Posterior cingulate gyrus (tissue), 11 donors: ENCODE measurements at places on chromosomes 1 and 21.

GRCh38 chr1:96558635-96559034 is 162.9 kb upstream of the PTBP2 start:
- no peak for DNase-seq

GRCh38 chr1:167375949-167376348 is 142.4 kb downstream of the CD247 start:
- no peak for DNase-seq

DNA sequence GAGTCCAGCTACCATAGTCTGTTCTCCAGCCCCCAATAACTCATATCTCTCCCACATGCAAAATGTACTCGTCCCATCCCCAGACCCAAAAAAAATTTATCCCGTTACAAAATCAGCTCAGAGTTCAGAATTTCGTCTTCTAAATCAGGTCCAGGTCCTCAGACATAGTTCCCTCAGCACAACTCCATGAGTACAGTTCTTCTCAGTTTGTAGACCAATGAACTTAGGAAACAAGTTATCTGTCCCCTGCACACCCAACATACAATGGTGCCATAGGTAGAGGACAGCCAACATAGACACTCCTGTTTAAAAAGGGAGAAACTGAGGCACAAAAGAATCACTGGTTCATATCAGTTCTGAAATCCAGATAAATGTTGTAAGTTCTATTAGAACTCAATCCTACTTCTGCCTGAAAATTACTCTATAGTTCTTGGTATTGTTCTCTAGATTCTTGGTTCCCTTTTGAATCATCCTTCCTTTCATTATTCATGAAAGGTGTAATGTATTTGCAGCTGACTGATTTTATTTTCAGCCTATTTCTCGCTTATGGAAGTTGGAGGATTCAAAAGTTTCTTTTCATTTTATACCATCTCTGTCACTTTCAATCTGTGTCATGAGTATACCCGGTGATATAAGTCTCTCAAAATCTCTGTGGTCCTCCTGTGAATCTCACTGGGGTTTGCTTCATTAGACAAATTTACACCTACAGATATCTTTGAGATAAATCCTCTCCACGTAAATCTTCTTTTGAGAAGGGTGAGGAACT is 75.8 kb upstream of the TSPAN2 start:
- DNase-seq = no peak

- DNase-seq = no peak
Observed at GRCh38 chr1:64550510-64550909, 80.6 kb downstream of the CACHD1 start.

GRCh38 chr1:82018319-82018718 is 217.6 kb downstream of the ADGRL2 start:
- DNase-seq = no peak

DNA sequence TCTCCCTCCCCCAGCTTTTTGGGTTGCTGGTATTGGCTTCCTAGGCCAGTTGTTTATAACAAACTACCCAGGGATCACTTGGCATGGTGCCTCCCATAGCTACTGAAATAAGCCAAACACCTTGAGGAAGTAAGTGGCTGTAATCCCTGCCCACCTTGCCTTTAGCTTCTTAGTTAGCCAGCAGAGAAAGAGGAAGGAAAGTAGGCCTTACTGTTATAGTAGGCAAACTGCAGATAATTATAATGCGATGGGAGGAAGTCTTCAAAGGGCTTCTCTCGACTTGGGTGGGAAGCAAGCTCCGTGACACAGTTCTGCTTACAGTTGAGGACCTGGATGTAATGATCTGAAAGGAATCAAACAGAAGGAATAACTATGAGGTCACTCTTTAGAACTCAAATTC is 8.2 kb downstream of the P3H1 start:
- DNase-seq = no peak

DNA sequence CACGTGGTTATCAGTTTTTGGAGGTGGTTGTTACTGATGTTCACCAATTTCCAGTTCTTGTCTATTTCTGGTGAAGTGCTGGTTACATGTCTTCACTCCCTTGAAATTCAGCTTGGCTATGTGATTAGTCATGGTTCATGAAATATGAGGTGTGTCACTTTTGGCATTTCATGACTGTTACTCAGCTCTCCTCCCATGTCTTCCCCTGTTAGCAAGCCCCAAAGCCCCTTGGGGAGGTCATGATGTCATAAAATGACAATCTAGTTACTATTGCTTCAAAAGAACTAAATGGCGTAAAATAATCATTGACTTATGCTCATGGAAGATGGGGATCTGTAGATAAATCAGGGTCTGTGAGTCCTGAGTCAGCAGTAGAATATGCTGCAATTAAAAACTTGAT is 425.1 kb downstream of the SETD4 start:
- DNase-seq = no peak
